ENCODE measurements at places on chromosomes 2 and 18.

- no peak for DNase-seq
Observed at GRCh38 chr2:151861174-151861573, 33.0 kb upstream of the ARL5A start.

GRCh38 chr2:203209538-203209937 is 29.3 kb upstream of the CYP20A1 start:
- no peak for DNase-seq

DNA sequence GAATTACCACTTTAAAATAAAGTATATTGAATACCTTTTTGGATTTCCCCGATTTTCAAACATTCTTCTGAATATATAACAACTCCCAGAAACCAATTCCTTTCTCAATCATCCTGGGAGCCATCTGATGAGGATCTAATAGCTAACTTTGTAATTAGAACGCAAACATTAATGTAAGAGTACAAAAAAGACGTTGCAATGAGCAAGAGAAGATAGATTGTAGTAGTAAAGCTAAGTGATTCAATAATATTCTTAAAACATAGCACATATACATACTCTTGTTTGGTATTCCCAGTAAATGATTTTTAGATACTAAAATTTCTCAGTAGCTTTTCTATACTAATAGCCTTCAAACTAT is 1.1 kb downstream of the ABCA12 start:
- DNase-seq, result no peak

DNA sequence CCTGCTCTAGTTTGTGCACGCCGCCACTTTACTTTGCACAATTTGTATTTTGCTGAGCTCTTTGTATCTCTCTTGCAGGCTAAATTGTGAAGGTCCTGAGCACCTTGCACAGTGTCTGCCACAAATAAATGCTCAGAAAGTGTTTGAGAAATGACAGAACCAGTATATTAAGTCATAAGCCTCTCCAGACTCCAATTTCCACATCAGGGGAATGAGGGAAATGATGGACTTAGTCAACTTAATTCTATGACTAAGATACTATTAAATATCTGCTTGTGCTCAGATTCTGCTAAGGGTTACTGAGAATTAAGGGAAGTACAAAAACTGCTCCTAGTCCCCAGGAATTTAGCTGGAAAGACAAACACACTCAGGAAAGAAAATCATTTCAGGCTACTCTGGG is 239.1 kb upstream of the SLC14A2 start:
- DNase-seq, result no peak

- no peak for DNase-seq
Observed at GRCh38 chr18:57431002-57431382, 4.2 kb upstream of the ONECUT2 start.

- no peak for DNase-seq
Observed at GRCh38 chr2:98084869-98085238, 2.1 kb upstream of the VWA3B start.

DNA sequence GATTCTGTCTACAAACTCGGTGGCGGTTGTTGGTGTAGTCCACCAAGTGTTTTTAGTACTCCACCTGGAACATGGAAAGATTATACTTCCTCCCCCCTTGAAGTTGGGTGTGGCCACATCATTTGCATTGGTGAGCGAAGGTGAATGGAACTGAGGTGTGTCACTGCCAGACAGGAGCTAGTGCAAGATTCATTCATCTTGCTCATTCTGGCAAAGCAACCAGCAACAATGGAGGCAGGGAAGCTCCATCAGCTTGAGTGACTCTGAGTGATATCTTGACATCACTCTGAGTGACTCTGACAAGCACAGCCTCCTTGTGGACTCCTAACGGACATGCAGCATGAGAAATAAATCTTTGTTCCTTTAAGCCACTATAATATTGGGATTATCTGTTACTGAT is 54.7 kb upstream of the SLC1A4 start:
- DNase-seq, result no peak

DNA sequence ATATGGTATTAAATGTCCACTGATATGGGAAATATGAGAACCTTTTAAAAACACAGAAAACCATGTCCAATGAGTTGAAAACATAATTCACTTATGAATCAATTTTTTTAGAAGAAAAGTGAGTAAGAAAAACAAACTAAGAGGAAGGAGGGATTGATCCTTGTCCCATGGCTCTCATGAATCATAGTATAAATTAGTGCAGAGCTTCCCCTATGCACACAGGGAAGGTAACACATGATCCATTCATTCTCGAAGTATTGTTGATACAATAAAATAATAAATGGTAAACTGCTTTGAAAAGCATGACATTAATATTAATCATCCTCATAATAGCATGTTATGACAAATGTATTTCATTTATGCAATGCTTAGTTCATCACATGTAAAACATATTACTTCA is 872.0 kb upstream of the CNTNAP5 start:
- DNase-seq, result no peak

Measured in NCI-H748 treated with DMSO at 0.1 percent for 48 hours (cell line).